ENCODE measurements at places on chromosomes 1 and 21.

- DNase-seq: no peak
These were observed 66.3 kb downstream of the USH2A start for GRCh38 chr1:216356945-216357344.

GRCh38 chr1:61757950-61758349 lies 15.7 kb downstream of the PATJ start:
- no peak for DNase-seq

GRCh38 chr21:38913120-38913892 lies 107.6 kb downstream of the ETS2 start:
- DNase-seq: peak; percentile 2

GRCh38 chr1:95229037-95229436 lies 5.0 kb upstream of the RWDD3 start:
- no peak for DNase-seq

DNA sequence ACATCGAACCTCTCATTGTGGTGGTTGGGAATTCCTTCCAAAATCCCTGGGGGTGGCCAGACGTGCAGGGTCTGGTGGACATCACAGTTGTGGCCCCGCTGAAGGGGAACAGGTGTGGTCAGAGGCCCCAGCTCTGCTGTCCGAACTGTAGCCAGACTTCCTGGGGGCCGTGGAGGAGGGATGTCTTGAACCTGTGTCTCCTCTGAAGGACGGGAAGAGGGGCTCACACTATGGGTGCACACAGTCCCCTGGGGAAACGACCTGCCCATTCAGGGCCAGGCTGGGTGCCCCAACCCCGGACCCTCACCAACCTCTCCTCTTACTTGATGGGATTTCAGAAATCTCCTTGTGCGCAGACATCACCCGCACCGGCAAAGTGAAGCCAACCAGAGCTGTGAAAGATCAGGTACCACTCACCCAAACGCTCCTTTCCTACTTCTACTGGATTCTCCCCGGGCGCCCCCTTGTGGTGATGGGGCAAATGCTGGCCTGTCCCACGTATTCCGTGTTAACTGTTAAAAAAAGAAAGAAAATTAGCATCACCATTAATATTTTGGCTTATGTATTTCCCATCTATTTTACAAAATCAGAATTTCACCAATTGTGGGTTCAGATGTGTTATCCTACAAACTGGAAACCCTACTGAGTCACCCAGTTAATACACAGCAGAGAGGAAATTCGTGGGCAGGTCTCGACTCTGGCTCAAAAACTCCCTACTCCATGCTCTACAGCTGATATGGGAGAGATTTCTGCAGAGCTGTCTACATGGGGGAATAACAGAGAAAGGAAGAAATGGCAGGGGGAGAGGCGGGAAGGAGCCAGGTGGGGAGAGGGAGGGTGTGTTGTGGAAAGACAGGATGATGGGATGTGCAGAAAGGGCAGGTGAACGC lies 28.1 kb downstream of the PADI4 start:
- DNase-seq: peak; percentile 63

DNA sequence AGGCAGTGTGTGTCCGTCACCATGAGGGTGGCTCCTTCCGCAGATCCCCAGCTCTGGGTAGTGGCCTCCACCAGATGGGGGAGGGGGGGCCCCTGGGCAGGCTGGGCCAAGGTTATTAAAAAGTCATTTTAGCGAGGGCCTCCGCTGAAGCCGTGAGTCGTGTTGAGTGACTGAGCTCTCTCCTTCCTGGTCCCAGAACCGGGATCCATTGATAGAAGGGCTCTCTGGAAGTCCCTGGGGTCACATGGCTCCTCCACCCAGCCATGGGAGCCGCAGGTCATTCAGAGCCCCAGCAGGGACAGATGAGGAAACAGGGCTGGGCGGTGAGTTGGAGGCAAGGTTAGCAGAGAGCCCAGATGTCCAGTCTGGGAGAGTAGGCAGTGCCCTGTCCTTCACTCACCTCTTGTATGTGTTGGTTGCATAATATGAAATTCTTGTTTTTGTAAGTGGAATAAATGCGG lies 12.9 kb downstream of the MIIP start:
- DNase-seq: no peak

DNA sequence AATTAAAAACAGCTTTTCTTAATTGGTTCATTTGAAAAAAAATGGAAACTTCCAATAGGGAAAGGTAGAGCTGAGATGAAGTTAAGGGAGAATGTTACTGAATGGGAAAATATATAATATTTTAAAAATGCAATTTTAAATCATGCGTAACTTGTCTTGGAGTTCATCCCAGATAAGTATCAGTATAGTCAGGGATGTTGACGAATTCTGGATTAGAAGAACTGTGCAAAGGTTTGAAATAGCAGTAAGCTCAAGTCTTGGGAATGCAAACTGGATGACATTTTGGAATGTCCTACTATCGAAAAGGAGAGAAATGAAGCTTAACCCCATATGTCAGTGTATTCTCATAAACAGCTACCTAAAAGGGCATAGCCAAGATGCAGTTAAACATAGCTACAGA lies 4.0 kb upstream of the ST6GALNAC3 start:
- DNase-seq: no peak

DNA sequence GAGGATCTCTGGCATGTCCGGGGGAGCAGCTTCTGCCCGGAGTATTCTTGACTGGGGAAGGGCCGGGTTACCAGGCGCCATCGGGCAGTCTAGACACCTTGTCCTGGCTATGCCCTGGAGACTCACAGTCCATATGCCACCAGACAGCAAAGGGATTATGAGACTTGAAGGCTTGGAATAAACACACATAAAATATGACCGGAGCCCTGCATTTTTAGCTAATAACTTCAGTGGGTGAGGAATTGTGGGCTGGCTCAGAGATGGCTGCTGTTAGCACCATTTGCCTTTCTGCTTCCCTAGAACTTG lies 15.5 kb downstream of the NTPCR start:
- no peak for DNase-seq

- DNase-seq: no peak
These were observed 2.1 kb downstream of the RYR2 start for GRCh38 chr1:237043846-237044636.

- DNase-seq: no peak
These were observed 48.5 kb downstream of the PIGK start for GRCh38 chr1:77170687-77171086.

GRCh38 chr1:86239894-86240293 lies 83.3 kb upstream of the COL24A1 start:
- DNase-seq: no peak

All from stimulated activated naive CD8-positive, alpha-beta T cell treated with anti-CD3 and anti-CD28 coated beads, Interleukin-15, amount 100 ng/mL, for 72 hours (primary cell).